Activated CD4-positive, CD25-positive, alpha-beta regulatory T cell (primary cell): ENCODE measurements at places on chromosomes 6 and 20.

DNA sequence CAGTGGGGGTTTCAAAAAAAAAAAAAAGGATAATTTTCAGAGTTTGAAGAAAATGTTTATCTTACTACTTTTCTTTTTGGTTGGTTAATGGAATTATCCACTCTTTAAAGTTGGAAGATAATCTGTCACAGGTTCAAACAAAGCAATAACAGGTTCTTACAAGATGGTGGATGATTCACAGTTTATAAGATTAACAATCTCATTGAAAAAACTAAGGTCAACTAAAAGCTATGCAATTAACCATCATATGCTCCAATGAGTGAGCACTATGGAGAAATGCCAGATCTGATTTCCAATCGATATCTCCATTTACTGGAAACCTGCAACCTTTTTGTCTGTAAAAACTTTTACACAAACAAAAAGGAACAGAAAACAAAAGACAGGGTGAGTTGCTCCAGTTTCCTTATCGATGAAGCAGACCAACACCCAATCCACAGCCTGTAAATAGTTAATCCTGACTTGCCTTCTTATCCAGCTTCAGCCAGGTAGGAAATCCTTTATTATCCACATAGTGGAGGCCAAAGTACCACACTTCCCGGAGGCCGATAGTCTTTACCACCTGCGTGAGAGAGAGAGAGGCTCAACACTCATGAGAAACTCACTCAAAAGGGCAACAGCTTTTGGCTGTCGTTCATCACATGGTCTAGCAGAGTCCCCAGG, 32.4 kb downstream of the EZR start:
- DNase-seq: no peak

- DNase-seq: no peak
These were observed 178.6 kb downstream of the CDH26 start for GRCh38 chr20:60136645-60137401.

DNA sequence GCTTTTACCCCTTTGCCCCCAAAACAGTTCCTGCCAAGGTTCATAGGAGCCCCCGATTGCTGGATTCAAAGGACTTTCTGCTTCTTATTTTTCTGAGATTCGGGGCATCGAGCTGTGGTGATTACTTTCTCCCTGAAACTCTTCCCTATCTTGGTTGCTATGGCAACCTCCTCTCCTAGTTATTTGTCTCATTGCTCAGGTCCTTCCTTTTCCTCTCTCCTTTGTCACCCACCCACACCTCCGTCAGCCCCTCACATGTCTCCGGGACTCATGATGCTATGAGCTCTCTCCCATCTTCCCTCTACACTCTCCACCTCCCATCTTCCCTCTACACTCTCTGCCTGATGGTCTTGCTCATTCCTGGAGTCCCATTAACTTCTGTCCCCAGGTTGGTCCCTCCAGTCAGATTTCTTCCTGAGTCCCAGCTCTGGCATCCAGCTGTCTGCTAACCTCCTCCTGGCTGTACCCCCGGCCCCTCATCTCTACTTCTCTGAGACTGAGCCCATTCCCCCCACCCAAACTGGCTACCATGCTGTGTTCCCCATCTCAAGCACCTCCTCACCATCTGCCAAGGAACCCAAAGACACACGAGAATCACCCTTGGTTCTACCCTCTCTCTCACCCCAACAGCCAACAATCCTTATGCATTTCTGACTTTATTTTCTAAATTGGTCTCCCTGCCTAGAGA, 30.2 kb upstream of the NNAT start:
- no peak for DNase-seq

DNA sequence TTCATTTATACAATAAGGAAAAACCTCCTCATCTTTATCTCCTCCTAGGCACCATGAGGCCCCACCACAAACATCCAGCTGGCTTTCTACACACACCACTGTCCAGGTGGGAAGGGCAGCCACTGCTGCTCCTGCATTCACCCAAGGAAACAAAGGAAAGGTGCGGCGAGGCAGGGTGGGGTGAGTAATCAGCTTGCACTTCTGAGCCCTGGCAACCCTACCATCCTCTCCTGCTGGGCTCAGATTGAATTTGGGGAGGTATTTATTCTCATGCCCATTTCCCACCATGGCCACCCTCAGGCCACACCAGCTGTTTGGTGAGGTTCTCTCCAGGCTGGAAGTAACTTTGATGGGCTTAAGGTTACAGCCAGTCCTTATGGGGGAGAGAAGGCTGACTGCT, 31.2 kb upstream of the SPDEF start:
- DNase-seq: no peak

DNA sequence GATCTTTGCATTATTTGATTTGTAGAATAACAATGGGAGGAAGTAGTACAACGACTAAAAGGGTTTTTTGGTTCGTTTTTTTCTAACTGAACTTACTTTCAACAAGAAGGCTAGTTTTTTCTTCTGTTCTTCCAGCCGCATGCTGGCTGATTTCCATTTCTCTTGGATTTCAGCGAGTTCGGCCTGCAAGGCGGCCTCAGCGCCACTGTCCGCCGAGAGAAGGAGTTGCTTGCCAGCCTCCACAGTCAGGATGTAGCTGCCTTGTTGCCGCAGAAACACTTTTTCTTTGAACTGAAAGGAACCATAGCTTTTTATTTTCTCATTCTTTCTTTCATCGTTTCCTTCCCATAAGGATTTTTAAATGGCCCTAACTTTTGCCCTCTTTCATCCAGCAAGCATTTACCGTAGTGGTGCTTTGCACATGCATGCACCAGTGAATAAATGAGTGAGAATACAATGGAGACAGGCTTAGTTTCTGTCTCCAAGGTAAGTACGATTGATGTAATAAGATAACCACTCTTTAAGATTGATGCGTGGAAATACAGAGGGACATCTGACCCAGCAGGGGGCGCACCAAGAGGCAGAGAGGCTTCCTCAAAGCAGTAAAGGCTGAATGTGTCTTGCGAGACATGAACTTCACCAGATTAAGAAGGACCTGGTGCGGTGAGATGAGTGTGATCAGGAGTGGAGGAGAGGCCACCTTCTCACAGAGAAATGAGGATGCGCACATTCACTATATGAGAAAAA, 398.8 kb downstream of the ESR1 start:
- no peak for DNase-seq

- no peak for DNase-seq
These were observed 8.1 kb upstream of the BCKDHB start for GRCh38 chr6:80098392-80098791.

DNA sequence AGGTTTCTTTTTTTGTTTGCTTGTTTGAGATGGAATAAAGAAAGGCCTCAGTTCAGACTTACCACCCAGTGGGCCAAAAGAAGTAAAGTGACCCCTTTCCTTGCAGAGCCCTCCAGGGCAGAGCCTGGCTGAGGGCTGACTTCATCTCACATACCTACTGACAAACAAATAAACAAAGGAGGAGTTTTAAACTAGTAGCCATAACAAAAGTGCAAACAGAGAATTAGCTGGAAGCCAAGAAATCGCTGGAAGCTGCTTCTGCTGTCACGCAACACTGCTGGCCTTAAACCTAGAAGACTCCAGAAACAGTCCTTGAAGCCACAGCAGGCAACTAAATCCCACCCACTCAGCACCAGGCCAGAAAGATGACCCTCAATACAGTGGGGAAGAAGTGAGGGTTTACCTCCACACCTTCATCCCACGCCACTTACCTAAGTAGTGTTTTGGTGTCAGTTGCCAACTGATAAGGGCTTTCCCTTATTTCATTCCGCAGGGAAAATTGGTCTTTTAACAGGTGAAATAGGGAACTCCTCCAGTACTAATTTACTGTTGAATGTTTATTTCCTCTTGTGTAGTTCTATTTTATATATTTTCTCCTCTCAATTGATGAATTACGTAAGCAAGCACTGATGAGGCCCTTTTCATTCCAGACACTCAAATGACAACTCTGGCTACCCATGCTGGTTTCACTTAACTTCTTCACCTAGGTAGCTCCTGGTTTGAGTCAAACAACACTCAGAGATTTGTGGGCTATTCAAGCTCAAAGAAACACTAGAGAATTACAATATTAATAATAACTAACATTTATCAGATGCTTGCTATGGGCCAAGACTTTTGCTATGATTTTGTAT, 46.2 kb downstream of the EDN1 start:
- no peak for DNase-seq

DNA sequence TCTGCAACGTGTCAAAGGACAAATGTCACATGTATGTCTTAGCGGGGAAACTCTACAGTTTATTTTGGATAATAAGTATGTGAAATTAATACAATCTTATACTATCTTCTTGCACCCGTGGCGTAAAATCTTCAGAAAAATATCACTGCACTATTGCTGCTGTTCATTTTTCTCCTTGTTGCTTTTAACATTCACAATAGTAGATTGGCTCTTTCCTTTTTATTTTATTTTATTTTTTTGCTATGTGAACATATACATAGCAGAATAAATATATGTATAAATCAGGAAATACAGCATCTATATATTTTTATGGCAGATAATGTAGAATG, 15.4 kb downstream of the GPR31 start:
- DNase-seq: no peak

DNA sequence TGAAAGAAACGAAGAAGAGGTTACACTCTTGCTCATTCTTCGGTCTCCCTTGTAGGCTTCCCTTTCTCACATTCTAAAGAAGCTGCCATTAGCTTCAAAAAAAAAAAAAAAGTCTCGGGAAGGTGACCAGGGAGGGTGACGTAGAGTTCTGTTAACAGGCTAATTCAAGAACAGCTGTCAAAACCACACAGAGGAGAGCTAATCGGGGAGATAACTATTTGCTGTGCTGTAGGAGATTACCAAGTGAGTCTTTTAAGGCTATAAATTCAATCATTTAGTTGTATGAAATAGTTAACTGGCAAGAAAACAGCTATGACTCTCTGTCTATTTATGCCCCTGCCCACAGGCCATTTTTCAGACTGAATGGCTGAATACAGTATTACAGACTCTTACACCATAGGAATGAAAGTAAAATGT, 256.8 kb downstream of the SYNE1 start:
- DNase-seq: no peak

DNA sequence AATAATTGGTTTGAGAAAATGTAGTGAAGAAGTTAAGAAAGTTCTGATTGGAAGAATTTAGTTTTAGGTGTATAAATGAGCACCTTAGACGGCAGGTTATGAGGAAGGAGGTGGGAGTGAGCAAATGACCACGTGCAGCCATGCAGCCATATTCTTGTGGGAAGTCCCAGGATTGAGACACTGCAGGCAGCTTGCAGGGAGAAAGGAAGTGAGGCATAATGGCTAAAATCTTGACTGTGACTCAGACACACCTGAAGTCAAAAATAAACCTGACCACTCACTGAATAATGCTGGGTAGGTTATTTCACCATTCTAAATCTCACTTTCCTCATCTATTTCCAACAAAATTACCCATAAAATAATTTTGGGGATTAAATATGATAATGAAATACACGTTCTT, 16.6 kb downstream of the DSE start:
- DNase-seq: no peak

GRCh38 chr20:4788314-4788713, 66.6 kb downstream of the PRND start:
- DNase-seq: no peak

DNA sequence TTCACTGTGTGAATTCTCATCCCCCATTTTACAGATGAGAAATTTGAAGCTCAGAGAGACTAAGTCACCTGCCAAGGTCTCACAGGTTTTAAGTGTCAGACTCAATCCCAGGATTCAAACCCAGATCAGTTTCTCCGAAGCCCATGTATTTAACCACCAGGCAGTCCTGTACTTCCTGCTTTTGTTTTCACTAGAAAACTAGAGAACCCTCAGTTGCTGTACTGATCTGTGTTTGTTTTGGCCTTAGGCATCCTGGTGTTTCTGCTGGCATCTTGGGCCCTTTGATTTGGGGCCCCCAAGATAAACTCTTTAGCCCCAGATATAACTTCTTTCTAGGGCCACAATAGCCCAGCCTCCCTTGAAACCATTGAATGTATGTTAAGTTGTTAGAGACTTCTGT, 36.5 kb downstream of the PPP1R16B start:
- no peak for DNase-seq

DNA sequence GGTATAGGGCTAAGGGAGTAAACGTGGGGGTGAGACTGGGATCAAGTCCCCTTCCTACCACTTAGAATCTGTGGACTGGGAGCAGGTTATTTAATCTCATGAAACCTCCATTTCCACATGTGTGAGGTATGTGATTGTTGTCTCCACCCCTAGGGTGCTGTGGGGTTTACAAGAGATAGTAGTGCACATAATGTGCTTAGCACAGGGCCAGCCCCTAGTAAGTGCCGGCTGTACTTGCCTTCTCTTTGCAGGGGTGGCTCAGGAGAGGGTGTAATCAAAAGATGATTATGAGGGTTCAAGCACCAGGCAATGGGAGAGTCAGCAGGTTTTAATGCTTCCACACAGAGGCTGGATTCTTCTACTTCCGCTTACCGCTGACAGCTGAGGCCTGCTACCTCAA, 6.9 kb downstream of the NT5E start:
- DNase-seq: no peak

GRCh38 chr6:70651326-70651905, 16.3 kb upstream of the SMAP1 start:
- no peak for DNase-seq

- DNase-seq: no peak
These were observed 23.2 kb upstream of the RIN2 start for GRCh38 chr20:19734811-19735210.

- DNase-seq: no peak
These were observed 60.0 kb downstream of the CD83 start for GRCh38 chr6:14177413-14178082.

GRCh38 chr6:119323478-119323877, 26.1 kb downstream of the MAN1A1 start:
- no peak for DNase-seq

DNA sequence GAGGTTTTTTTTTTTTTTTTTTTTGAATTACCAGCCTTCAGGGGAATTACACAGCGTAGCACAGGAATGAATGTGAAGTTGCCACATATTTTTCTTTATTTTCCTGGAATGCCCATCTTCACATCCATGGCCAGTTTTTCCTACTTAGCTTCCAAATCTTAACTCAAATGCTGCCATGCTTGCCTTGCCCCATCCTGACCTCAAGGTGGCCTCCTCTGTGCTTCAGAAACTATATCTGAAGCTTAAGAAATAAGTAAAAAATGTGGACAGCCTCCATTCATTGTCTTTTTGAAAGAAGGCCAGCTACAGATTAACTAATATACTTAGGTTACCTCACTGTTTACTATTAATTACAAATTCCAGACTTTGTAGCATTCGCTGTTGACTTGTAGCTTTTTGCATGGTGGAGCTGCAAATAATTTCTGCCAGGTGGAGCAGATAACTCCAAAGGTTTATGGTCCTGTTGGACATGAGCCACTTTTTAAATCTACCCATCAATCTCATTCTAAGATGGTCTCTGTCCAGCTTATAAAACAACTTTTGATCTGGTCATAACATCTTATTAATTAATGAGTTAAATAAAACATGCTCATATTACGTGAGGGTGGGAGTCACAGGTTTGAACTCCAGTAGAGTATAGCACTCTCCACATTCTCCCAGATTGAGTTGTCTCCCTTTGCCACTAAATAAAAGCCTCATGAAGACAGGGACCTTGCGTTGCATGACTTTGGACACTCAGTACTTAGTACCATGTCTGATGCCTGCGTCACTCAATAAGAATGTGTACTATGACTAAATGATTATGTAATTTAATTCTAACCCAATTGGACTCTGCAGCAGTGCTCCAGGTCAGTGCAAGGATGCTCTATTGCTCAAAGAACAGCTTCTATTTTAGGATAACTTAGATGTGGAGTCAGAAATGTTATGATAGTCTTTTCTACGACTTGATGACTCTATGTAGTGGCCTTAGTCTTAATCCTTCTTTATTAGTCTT, 678.6 kb upstream of the CITED2 start:
- DNase-seq: no peak

- DNase-seq: no peak
These were observed 75.9 kb downstream of the PREX1 start for GRCh38 chr20:48751871-48752270.
